ENCODE measurements at places on chromosomes 3 and 15. TPM values are rescaled to one million over a fixed set of nuclear protein-coding genes. Genes with fewer than 3 reads are reported as not detected.

DNA sequence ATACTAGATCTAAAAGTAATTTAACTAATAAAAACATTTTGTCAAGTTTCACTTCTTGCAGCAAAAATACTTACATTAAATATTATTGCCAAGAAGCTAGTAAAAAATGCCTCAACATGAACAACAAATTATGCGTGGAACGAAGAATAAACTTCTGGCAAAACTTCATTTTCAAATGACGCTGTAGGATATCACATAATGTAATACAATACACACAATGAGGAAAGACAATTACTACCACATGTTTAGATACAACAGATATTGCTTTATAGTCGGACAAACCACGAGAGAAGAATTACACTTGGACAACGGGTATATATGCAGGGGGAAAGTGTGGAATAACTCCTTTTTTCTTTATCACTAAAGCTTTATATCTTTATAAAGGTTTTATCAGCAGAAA is 21.6 kb downstream of the P3H2 start:
- H3K27me3 ChIP-seq = peaks cover 10% of the 10 kb centered on the region
- peaks cover 8% of the 10 kb centered on the region for H3K4me1 ChIP-seq
- no peak overlapping the region for H3K4me3 ChIP-seq
- no peaks in the 10 kb centered on the region for H3K36me3 ChIP-seq

DNA sequence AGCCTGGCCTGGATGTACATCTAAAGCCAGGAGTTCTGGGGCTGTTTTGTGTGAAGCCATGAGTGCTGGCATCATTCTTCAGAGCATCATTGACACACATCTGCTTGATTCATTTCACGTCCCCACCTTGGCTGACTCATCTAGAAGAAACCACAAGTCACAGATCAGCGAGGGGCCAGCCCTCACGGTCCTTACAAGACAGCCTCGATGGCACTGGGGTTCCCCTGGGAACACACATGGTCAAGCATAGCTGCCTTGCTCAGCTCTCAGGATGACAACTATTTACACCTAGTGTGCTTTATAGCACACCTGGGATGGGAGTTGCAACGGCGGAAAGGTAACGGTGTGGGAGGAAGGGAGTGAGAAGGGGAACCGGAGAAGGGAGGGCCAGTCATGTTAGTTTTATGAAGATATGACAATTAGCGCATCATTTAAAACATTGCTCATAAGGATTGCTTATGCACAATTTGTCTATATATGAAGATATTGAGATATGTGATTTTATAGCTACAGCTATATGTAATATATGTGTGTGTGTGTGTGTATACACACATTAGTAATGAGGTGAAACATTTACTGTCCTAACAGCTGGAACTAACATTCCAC is 227.1 kb downstream of the RPLP1 start:
- no peak overlapping the region for H3K27ac ChIP-seq
- DNase-seq = peak; percentile 77
- no peak overlapping the region for H3K4me3 ChIP-seq
- peaks cover 19% of the 10 kb centered on the region for H3K4me1 ChIP-seq

GRCh38 chr3:183733553-183733952 is 36.0 kb downstream of the YEATS2 start:
- H3K4me3 ChIP-seq = no peak overlapping the region
- H3K27me3 ChIP-seq = no peaks in the 10 kb centered on the region
- H3K27ac ChIP-seq = no peak overlapping the region
- peaks cover 63% of the 10 kb centered on the region for H3K36me3 ChIP-seq
- DNase-seq = no peak
- H3K4me1 ChIP-seq = no peaks in the 10 kb centered on the region

GUCA1C gene
- not detected for total RNA-seq

- H3K36me3 ChIP-seq = no peaks in the 10 kb centered on the region
- H3K4me1 ChIP-seq = peaks cover 13% of the 10 kb centered on the region
Observed at GRCh38 chr3:105349684-105350387, 16.9 kb upstream of the ALCAM start.

TUSC7 gene
- total RNA-seq = not detected

GRCh38 chr3:119326976-119327375 is 32.8 kb downstream of the ARHGAP31 start:
- H3K4me1 ChIP-seq = peaks cover 25% of the 10 kb centered on the region
- H3K27me3 ChIP-seq = no peaks in the 10 kb centered on the region
- no peak for DNase-seq
- no peak overlapping the region for H3K27ac ChIP-seq
- no peaks in the 10 kb centered on the region for H3K36me3 ChIP-seq

DNA sequence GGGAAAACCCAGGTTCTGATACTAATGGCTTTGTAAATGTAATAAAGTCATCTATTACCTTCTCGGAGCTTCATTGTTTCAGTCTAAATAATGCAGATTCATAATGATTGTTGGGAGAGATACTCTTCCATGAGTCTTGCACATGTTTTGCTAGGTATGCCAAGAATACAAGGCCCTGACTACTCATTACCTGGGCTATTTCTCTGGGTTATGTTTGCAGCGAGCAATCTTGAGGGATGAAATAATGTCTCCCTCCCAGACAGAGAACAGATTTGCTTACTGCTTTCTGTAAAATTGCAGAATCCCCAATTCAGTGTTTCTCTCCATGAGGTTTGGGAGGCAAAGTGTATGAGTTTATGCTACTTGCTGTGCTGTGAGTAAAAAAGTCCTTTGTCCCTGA is 6.2 kb upstream of the CLASP2 start:
- H3K4me3 ChIP-seq = no peak overlapping the region
- H3K27me3 ChIP-seq = peaks cover 3% of the 10 kb centered on the region
- no peaks in the 10 kb centered on the region for H3K36me3 ChIP-seq
- DNase-seq = no peak

DNA sequence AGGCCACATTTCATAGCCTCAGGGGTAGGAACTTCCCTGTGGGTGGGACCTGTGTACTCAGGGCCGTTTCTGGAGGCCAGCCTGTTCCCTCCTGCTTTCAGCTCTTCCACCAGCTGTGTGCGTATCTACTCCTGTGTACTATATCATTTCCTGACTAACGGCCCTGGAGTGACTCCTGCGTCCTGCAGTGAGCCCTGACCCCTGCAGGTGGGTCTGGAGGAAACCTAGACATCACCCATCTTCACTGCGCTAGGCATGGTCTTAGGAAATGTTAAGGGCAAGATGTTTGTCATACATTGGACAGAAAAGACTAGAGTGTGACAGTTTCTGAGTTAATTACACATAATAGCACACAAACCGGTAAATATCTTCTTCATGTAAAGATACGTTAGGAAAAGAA is 297.3 kb downstream of the GABRB3 start:
- no peaks in the 10 kb centered on the region for H3K27me3 ChIP-seq
- DNase-seq = no peak
- no peaks in the 10 kb centered on the region for H3K4me1 ChIP-seq
- H3K4me3 ChIP-seq = no peak overlapping the region

DNA sequence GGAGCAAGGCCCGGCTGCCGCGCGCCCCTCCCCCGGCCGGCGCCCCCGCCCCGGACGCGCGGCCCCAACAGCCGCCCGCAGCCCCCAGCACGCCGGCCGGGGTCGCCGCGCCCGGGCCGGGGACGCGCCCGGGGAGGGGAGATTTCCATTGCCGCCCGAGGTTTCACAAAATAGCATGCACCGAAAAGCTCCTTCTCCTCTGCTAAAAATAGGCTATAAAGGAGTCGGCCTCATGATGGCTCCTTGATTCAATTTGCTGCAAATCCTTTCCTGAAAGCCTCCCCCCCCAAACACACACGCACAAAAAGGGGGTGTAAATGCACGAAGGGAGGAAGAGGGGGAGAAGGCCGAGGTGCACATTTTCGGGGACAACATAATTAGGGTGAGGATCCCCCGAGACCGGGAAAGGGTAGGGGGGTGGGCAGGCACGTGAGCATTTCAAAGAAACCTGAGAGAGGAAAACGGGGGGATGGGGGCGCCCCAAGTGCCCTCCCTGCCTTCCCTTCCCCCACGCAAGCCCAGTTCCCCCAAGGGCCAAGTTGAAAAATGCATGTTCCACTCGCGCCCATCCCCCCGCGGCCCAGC is 734 bp downstream of the TBL1XR1 start:
- H3K4me1 ChIP-seq = peaks cover 62% of the 10 kb centered on the region
- peak overlapping the region; percentile 96 for H3K4me3 ChIP-seq
- H3K36me3 ChIP-seq = peaks cover 12% of the 10 kb centered on the region
- H3K27ac ChIP-seq = peak overlapping the region; percentile 99

DNA sequence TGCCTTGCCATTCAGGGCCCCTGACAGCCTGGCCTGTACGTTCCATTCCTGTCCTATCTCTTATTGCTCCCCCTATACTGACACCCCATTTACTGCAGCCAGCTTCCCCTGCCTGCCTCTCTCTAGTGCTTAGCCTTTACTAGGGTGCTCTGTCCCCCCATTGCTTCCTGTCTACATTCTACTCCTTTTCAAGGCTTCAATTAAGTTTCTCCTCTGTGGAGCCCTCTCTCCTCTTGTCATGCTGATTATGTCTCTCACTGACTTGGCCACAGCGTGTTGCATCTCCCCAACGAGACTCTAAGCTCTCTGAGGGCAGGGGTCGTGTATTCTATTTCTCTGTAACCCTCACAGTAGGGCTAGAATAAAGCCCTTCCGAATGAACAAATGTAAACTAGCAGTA is 185.2 kb downstream of the RPLP1 start:
- no peaks in the 10 kb centered on the region for H3K36me3 ChIP-seq
- no peak overlapping the region for H3K4me3 ChIP-seq
- H3K4me1 ChIP-seq = no peaks in the 10 kb centered on the region

- peaks cover 4% of the 10 kb centered on the region for H3K36me3 ChIP-seq
- H3K27me3 ChIP-seq = no peaks in the 10 kb centered on the region
Observed at GRCh38 chr3:195889870-195890295, 18.5 kb downstream of the TNK2 start.

- no peaks in the 10 kb centered on the region for H3K4me1 ChIP-seq
- peaks cover 39% of the 10 kb centered on the region for H3K36me3 ChIP-seq
- H3K27me3 ChIP-seq = no peaks in the 10 kb centered on the region
- no peak overlapping the region for H3K4me3 ChIP-seq
- DNase-seq = no peak
Observed at GRCh38 chr3:130687327-130687726, 59.3 kb downstream of the PIK3R4 start.

CSPG5 gene
- total RNA-seq = 0.17 TPM

ZKSCAN7 gene
- total RNA-seq = 1.5 TPM

CHDH gene
- 0.35 TPM for total RNA-seq

DNAH1 gene
- 9.4 TPM for total RNA-seq

SNX22 gene
- 0.19 TPM for total RNA-seq

DNA sequence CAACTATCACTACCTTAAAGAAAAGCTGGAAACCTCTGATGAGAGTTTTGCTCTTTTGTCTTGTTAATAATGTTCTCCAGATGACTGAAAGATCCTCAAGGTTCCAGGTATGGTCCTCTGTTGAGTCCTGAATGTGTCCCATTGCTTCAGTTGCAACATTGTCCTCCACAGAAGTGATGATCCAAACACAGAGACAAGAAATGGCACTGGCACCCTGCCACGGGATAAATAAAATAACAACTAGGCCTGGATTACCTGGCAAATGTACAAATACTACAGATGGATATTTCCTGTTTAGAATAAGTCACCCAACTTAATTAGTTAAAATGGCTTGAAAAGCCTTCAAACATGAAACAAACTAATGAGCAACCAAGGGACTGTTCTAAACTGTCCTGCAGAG is 58.3 kb downstream of the EIF3J start:
- H3K27me3 ChIP-seq = no peaks in the 10 kb centered on the region
- peaks cover 30% of the 10 kb centered on the region for H3K4me1 ChIP-seq
- DNase-seq = no peak
- H3K27ac ChIP-seq = no peak overlapping the region
- peaks cover 32% of the 10 kb centered on the region for H3K36me3 ChIP-seq

- no peak overlapping the region for H3K27ac ChIP-seq
- no peaks in the 10 kb centered on the region for H3K4me1 ChIP-seq
- peaks cover 1% of the 10 kb centered on the region for H3K36me3 ChIP-seq
Observed at GRCh38 chr3:194386066-194386465, 13.0 kb downstream of the GP5 start.

STIMATE gene
- total RNA-seq = 9.7 TPM

DNA sequence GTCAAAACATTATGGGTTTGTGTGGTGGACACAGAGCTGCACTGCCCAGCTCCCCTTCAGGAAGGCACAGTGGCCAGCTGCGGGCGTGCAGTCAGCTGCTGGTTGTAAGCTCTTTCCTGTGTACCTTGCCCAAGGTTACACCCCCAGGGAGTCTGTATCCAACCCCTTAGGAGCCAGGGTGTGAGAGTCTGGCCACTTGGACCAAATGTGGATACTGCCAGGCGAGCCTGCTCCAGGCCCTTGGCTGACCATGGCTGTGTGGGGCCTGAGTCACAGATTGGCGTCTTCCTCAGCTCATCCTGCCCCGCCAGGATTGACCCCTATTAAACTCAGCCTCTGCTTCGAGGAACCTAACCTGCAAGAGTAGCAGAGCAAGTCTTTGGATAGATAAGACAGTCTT is 56.9 kb downstream of the ABHD5 start:
- peaks cover 2% of the 10 kb centered on the region for H3K36me3 ChIP-seq
- no peak overlapping the region for H3K27ac ChIP-seq
- no peak overlapping the region for H3K4me3 ChIP-seq
- no peak for DNase-seq

GRCh38 chr3:50584391-50584790 is 15.1 kb downstream of the HEMK1 start:
- DNase-seq = no peak
- no peaks in the 10 kb centered on the region for H3K27me3 ChIP-seq
- peak overlapping the region; percentile 46 for H3K27ac ChIP-seq
- no peak overlapping the region for H3K4me3 ChIP-seq

DNA sequence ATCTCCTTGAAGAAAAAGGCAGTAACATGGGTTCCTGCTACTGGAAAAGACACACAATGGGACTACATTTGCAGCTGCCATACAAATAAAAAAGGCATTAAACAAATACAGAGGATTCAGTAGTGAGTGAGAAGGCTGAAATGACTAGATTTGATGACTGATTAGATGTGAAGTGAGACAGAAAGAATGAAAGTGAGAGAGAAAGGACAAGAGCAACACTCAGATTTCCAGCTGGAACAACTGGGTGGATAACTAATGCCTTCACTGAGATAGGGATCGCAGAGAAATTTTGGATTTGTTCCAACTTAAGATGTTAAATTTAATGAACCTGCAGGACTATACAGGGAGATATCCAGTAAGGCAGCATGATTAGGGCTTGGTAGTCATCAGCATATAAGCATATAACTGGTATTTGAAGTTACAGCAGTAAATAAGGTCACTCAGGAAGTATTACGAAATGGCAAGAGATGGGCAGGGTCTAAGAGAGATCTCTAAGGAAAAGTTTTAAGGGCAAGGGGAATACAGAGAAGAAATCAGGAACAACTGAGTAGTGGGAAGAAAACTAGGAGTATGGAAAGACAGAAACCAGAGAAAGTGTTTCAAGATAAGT is 8.2 kb downstream of the OSBPL11 start:
- peaks cover 28% of the 10 kb centered on the region for H3K4me1 ChIP-seq
- H3K4me3 ChIP-seq = no peak overlapping the region
- H3K36me3 ChIP-seq = no peaks in the 10 kb centered on the region
- no peak overlapping the region for H3K27ac ChIP-seq
- no peaks in the 10 kb centered on the region for H3K27me3 ChIP-seq

- H3K4me3 ChIP-seq = no peak overlapping the region
- no peaks in the 10 kb centered on the region for H3K4me1 ChIP-seq
- no peak overlapping the region for H3K27ac ChIP-seq
- DNase-seq = no peak
- no peaks in the 10 kb centered on the region for H3K27me3 ChIP-seq
- no peaks in the 10 kb centered on the region for H3K36me3 ChIP-seq
Observed at GRCh38 chr3:20394243-20394642, 208.2 kb upstream of the SGO1 start.
